ENCODE measurements at places on chromosomes 13 and 19.

GRCh38 chr19:39171479-39172465, 25.0 kb upstream of the NCCRP1 start:
- DNase-seq = no peak

DNA sequence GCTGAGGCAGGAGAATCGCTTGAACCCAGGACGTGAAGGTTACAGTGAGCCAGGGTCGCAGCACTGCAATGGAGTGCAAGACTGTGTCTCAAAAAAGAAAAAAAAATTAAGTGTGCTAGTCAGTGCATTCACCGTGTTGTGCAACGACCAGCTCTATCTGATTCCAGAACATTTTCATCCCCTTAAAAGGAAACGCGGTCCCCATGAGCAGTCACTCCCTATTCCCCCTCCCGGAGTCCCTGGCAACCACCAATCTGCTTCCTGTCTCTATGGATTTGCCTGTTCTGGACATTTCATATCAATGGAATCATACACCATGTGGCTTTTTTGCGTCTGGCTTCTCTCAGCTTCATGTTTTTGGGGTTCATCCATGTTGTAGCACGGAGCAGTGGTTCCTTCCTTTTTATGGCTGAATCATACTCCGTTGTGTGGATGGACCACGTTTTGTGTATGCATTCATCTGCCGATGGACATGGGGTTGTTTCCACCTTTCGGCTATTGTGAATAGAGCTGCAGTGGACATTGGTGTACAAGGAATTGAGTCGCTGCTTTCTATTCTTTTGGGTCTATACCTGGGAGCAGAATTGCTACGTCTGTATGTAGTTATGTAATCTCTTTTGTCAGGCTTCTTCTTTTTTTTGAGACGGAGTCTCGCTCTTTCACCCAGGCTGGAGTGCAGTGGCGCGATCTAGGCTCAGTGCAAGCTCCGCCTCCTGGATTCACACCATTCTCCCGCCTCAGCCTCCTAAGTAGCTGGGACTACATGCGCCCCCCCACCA, 19.8 kb downstream of the MYO9B start:
- DNase-seq = no peak

DNA sequence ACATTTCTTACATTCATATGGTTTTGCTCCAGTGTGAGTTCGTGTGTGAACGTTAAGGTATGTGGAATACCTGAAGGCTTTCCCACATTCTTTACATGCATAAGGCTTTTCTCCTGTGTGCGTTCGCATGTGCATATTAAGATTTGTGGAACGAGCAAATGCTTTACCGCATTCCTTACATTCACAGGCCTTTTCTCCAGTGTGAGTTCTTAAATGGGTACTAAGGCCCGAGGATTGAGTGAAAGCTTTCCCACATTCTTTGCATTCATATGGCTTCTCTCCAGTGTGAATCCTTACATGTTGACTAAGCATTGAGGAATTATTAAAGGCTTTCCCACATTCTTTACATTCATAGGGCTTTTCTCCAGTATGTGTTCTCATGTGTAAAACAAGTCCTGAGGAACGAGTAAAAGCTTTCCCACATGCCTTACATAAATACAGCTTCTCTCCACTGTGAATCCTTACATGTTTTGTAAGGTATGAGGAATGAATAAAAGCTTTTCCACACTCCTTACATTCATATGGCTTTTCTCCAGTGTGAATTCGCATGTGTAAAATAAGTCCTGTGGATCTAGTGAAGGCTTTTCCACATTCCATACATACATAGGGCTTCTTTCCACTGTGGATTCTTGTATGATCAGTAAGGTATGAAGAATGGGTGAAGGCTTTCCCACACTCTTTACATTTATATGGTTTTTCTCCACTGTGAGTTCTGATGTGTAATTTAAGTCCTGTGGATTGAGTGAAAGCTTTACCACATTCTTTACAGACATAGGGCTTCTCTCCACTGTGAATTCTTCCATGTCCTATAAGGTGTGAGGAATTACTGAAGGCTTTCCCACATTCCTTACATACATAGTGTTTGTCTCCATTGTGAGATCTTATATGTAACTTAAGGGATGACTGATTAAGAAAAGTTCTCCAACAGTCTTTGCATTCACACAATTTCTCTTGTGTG, 10.7 kb downstream of the ZNF846 start:
- DNase-seq = no peak

- no peak for DNase-seq
Observed at GRCh38 chr13:112152846-112153245, 85.9 kb downstream of the SOX1 start.
